Small intestine (tissue), 16 donors: ENCODE measurements at places on chromosomes 6 and 20. TPM values are rescaled to one million over a fixed set of nuclear protein-coding genes. Genes with fewer than 3 reads are reported as not detected.

GRCh38 chr6:1123386-1124375 is 188.2 kb upstream of the FOXQ1 start:
- DNase-seq: no peak
- H3K4me3 ChIP-seq: no peak overlapping the region
- H3K4me1 ChIP-seq: no peaks in the 10 kb centered on the region
- no peaks in the 10 kb centered on the region for H3K36me3 ChIP-seq
- H3K27me3 ChIP-seq: no peaks in the 10 kb centered on the region

- no peak overlapping the region for H3K4me3 ChIP-seq
- H3K4me1 ChIP-seq: peaks cover 2% of the 10 kb centered on the region
- DNase-seq: no peak
- no peaks in the 10 kb centered on the region for H3K36me3 ChIP-seq
- H3K27ac ChIP-seq: no peak overlapping the region
- no peaks in the 10 kb centered on the region for H3K27me3 ChIP-seq
These were observed 320.7 kb upstream of the JARID2 start for GRCh38 chr6:14925025-14925698.

DNA sequence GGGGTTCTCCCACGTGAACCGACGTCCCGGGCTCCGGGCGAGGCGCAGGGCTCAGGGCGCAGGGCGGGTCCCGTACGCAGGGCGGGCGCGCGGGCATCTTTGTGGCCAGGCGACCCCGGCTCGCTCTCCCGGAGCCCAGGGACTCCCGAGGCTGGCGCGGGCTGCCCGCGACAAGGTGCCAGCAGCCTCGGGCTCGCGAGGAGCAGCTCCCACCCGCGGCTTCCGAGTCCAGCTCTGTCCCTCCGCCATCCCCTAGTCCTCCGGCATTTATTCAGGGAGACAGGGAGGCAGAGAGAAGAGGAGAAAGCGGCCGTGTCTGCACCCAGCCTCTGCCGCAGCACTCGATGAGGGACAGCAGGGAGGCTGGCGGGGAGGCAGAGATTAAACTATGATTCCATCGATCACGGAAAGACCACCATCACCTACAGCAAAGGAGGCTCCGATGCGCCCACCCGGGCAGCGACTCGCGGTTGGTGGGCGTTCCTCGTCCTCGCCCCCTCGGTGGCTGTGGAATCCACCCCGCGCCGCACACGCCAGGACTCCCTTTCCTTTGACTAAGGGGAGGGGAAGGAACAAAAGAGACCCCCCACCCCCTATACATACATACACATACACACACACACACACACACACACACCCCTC is 1.1 kb downstream of the RGS17 start:
- H3K27me3 ChIP-seq: peaks cover 3% of the 10 kb centered on the region
- H3K4me3 ChIP-seq: peak overlapping the region; percentile 2
- H3K27ac ChIP-seq: no peak overlapping the region

GRCh38 chr6:2314641-2315040 is 69.2 kb upstream of the GMDS start:
- H3K4me1 ChIP-seq: no peaks in the 10 kb centered on the region
- H3K36me3 ChIP-seq: peaks cover 11% of the 10 kb centered on the region
- no peak for DNase-seq
- no peak overlapping the region for H3K27ac ChIP-seq
- no peaks in the 10 kb centered on the region for H3K27me3 ChIP-seq

- H3K4me3 ChIP-seq: no peak overlapping the region
- no peaks in the 10 kb centered on the region for H3K4me1 ChIP-seq
- peak; percentile 7 for DNase-seq
- H3K27ac ChIP-seq: no peak overlapping the region
These were observed 20.9 kb upstream of the POM121L2 start for GRCh38 chr6:27332692-27333641.

- H3K4me3 ChIP-seq: no peak overlapping the region
- peak; percentile 63 for DNase-seq
- H3K27me3 ChIP-seq: no peaks in the 10 kb centered on the region
These were observed 50.9 kb upstream of the DACT2 start for GRCh38 chr6:168370310-168370991.

- DNase-seq: no peak
- H3K4me1 ChIP-seq: no peaks in the 10 kb centered on the region
- no peak overlapping the region for H3K4me3 ChIP-seq
- H3K27me3 ChIP-seq: no peaks in the 10 kb centered on the region
- H3K27ac ChIP-seq: no peak overlapping the region
These were observed 156.2 kb downstream of the BTBD9 start for GRCh38 chr6:38483526-38483925.

DNA sequence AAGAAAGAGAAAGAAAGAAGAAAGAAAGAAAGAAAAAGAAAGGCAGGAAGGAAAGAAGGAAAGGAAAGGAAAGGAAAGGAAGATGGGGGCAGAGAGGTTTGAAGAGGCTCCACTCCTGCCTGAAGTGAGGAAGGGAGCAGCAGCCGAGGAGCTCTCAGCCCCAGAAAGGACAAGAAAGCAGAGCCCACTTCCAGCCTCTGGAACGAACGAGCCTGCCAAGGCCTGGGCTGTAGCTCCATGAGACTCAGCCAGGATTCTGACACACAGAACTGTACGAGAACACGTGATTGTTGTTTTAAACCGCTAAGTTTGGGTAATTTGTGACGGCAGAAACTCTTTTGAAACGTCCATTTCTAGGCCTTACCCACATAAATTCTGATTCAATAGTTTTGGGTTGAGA is 69.5 kb downstream of the TTLL2 start:
- H3K27me3 ChIP-seq: no peaks in the 10 kb centered on the region
- H3K27ac ChIP-seq: no peak overlapping the region
- DNase-seq: no peak
- H3K4me1 ChIP-seq: peaks cover 31% of the 10 kb centered on the region

DNA sequence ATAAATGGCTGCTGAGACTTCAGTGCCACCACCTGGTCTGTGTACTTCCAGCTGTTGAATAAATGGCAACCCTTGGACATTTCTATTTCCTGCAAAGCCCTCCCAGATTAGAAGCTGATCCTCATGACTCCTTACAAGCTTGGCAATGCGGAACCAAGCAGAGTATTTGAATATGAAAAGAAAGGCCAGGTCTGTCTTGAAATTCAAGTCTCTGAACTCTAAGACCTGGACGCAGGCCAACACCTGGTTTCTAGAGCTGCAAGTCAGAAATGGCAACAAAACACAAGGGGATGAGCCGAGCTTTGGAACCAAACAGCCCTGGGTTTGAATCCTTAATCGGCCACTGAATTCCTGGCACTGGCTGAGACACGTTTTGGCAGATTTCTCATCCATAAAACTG is 353.4 kb downstream of the PTPRT start:
- no peaks in the 10 kb centered on the region for H3K27me3 ChIP-seq
- no peaks in the 10 kb centered on the region for H3K36me3 ChIP-seq
- no peak overlapping the region for H3K4me3 ChIP-seq
- H3K27ac ChIP-seq: no peak overlapping the region

- peaks cover 8% of the 10 kb centered on the region for H3K27me3 ChIP-seq
- no peak for DNase-seq
- no peak overlapping the region for H3K4me3 ChIP-seq
- no peaks in the 10 kb centered on the region for H3K4me1 ChIP-seq
- H3K36me3 ChIP-seq: no peaks in the 10 kb centered on the region
These were observed 31.0 kb upstream of the NTSR1 start for GRCh38 chr20:62677678-62678077.

- H3K36me3 ChIP-seq: peaks cover 2% of the 10 kb centered on the region
- no peak for DNase-seq
- no peak overlapping the region for H3K27ac ChIP-seq
- H3K4me3 ChIP-seq: no peak overlapping the region
- H3K4me1 ChIP-seq: no peaks in the 10 kb centered on the region
These were observed 10.8 kb upstream of the ECT2L start for GRCh38 chr6:138785079-138785478.

DNA sequence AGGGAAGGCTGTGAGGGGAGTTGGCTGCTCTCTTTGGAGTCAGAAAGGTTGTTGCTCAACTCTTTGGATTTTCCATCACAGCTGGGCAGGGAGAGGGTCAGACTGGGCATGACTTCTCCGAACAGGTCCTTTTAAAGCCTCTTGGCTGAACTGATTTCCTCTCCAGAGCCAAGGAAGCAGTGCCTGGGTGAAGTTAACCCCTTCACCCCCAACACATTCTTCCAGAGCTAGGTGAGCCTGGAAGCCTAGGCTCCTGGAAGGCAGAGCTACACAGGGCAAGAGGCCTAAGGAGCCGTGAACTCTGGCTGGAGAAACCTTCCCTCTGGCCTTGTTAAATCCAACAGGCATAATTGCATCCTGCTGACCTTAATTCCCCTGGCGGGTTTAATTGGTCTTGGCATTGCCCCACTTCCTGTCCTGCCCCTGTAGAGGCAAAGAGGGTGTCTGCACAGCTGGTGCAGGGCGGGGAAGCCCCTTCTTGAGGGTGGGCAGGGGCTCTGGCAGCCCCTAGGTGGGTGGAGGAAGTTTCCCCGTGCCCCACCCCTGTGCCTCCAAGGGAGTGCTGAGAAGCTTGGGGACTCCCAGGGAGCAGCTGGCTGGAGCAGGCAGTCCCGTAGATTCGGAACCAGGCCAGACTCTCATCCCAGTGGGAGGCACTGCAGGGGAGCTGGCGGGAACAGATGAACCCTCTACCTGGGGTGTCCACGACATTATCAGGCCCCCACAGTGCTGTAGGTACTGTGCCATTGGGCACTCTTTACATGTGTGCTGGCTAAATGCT is 3.6 kb upstream of the MYLK2 start:
- no peaks in the 10 kb centered on the region for H3K27me3 ChIP-seq
- no peaks in the 10 kb centered on the region for H3K4me1 ChIP-seq
- H3K4me3 ChIP-seq: no peak overlapping the region
- no peak for DNase-seq

- H3K27me3 ChIP-seq: no peaks in the 10 kb centered on the region
- no peak overlapping the region for H3K27ac ChIP-seq
- H3K4me3 ChIP-seq: no peak overlapping the region
- DNase-seq: no peak
- H3K36me3 ChIP-seq: no peaks in the 10 kb centered on the region
- no peaks in the 10 kb centered on the region for H3K4me1 ChIP-seq
These were observed 103.0 kb upstream of the KCNK16 start for GRCh38 chr6:39425346-39426072.

GRCh38 chr6:138405816-138406413 is 1.9 kb downstream of the HEBP2 start:
- no peak overlapping the region for H3K4me3 ChIP-seq
- H3K4me1 ChIP-seq: peaks cover 15% of the 10 kb centered on the region
- H3K27ac ChIP-seq: peak overlapping the region; percentile 52
- DNase-seq: no peak
- H3K36me3 ChIP-seq: peaks cover 14% of the 10 kb centered on the region
- H3K27me3 ChIP-seq: no peaks in the 10 kb centered on the region

PKHD1 gene
- not detected for polyA plus RNA-seq

PDE10A gene
- polyA plus RNA-seq: 1.3 TPM

UBE2C gene
- 10.8 TPM for polyA plus RNA-seq

PRSS35 gene
- not detected for polyA plus RNA-seq

CRISP3 gene
- polyA plus RNA-seq: not detected

ID1 gene
- 284 TPM for polyA plus RNA-seq

COX7A2 gene
- 712 TPM for polyA plus RNA-seq

SLC22A2 gene
- polyA plus RNA-seq: not detected

CYP21A2 gene
- polyA plus RNA-seq: 1.2 TPM

ASF1A gene
- 10.5 TPM for polyA plus RNA-seq
